ENCODE measurements at places on chromosomes 1 and 21.

DNA sequence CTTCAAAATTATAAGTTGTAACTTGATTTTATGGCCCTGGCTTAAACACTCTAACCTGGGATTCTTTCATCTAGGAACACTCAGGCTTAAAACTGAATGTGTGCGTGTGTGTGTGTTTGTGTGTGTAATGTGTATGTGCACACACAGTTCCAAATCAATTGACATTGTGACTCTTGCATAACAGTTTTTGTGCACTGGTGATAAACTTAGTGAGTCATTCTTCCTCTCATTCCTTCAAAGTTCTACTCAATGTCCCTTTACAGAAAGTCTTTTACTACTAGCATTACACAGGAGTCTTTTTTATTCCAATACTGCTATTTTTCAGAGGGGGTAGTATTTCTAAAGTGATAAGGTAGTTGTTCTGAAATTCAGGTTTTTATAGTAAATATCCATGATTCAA, 943.6 kb downstream of the KCNT2 start:
- peak; percentile 46 for DNase-seq

- peak; percentile 97 for DNase-seq
Observed at GRCh38 chr1:6385488-6386191, 7.9 kb downstream of the ACOT7 start.

- DNase-seq = peak; percentile 20
Observed at GRCh38 chr1:43235451-43236121, 34.2 kb upstream of the TMEM125 start.

DNA sequence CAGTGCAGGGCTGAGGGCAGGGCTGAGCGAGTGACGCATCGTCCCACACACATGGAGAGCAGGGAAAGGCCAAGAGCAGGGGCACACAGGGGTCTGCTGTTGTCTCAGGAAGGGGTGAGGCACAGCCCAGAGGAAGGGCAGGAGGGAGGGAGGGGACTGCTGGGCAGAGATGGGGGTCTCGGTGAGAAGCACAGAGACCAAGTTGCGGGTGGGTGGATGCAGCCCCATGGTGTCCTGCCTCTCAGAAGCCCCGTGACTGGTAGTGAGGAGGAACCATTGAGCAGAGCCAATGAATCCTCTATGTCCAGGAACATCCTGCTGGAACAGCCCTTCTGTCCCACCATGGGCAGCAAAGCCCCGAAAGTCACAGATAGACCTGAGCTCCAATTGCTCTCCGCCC, 17.8 kb downstream of the C1orf198 start:
- no peak for DNase-seq

DNA sequence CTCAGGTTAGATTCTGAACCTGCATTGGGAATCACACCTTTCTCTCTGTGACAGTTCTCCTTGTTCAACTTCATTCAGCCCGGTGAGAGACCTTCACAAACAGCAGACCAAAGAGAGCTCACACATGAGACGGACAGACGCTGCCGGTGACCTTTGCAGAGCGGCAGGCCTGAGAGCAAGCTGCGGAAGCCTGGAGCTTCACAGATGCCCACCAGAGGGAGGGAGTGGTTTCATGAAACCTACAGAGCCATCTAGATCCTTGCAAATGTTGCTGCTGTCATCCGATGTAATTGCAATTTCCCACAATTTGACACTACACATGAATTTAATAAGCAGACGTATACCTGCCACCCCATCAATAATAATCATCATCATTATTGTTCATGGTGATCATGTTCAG, 39.4 kb downstream of the GRIK3 start:
- no peak for DNase-seq

GRCh38 chr1:70947835-70948234, 99.8 kb downstream of the PTGER3 start:
- DNase-seq = no peak

- DNase-seq = no peak
Observed at GRCh38 chr1:16116002-16116401, 39.9 kb downstream of the EPHA2 start.

- DNase-seq = no peak
Observed at GRCh38 chr1:204260601-204261197, 46.9 kb upstream of the GOLT1A start.

DNA sequence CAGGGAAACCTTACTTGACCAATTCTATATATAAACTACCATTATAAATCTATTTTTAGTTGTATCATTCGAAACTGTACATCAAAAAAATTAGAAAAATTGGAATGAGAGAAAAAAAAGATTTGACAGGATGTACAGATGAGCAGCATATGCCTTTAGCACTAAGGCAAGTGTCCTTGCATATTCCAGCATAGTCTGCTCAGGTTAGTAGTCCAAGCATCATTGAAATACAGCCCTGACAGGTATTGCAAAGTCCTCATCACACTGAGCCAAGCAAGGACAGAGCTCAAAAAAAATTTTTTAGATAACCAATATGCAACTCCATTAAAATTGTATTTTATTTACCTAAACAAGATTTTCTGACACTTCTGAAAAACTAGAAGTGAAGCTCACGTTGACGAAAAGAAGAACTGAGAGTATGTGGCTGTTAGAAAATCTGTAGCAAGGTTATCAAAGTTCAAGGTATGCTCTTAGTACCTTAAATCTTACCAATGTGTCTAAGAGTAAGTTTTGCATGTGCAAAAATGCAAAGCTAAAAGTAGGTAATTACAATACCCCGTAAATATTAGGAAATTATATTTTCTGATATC, 465.6 kb upstream of the ADGRL4 start:
- DNase-seq = no peak

DNA sequence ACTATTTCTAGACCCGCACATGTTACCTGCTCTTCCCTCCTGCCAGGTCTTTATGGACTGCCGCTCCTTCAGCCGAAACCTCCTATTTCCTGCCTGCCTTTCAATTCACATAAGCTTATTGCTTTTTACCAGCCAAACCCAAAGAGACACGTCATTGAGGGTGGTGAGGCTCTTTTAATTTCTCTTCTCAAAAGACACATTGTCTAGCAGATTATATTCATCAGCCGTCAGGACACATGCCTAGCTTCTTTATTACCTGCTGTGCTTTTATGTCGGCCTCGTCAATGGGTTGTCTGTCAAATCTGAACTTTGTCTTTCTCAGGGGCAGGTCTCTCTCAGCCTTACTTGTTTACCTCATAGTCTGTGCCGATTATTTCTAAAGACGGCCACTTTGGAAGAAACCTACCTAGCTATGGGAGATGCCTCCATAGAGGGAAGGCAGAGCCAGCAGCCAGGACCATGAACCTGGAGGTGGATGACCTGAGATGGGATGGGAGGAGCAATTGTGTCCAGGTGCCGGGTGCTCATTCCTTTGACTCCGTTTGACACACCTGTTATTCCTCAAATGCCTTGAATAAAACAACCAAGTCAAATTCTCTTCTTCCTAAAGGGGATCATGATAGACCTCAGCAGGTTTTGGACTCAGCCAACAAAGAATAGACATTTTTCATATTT, 42.0 kb downstream of the ZBTB18 start:
- DNase-seq = no peak

DNA sequence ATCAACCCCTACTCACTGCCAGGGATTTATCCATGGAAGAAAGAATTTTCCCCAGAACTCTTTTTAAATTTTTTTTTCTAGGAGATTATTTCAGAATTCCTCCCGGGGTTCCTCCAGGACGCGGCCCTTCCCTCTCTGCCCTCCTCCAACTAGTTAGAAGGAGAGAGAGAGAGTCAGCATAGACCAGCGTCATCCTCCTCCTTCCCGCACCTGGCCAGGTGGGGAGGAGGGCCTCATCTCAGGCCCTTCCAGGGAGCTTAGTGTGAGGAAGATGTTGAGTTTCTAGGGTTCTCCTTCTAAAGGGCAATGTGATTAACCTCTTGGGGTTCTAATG, 63.6 kb downstream of the CDK18 start:
- DNase-seq = no peak

DNA sequence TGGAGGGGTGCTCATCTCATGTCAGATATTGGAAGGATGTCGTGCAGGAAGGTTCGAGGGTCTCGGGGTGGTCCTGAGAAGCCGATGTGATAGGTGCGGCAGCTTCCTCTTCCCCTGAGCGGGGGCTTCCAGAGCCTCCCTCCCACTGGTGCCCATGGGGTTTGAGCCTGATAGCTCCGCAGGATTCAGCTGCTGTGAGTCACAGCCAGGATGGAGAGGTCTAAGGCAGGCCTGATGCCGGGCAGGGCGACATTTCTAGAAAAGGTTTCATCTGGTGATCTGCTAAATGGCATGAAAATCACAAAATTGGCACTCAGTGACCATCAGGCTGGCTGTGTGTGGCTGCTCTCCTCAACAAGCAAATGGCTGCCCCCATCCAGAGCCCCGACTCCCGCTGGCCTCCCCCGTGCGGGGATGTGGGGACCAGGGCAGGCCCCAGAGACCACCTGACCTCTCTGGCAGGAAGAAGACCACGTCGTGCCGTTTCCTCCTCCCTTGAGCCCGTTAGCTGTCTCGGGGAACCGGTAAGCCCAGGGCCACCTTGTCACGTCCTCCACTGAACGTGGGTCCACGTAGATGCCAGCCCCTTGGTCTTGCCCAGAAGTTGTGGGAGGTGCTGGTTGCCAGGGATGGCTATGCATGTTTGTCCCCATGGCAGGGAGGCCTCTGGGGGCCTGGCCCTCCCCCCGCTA, 66.1 kb downstream of the SKI start:
- DNase-seq = no peak

- DNase-seq = no peak
Observed at GRCh38 chr1:231883382-231883781, 256.8 kb downstream of the DISC1 start.

- DNase-seq = no peak
Observed at GRCh38 chr1:31706384-31707058, 2.7 kb upstream of the COL16A1 start.

GRCh38 chr1:145961425-145962156, 2.8 kb downstream of the ANKRD34A start:
- DNase-seq = peak; percentile 16

DNA sequence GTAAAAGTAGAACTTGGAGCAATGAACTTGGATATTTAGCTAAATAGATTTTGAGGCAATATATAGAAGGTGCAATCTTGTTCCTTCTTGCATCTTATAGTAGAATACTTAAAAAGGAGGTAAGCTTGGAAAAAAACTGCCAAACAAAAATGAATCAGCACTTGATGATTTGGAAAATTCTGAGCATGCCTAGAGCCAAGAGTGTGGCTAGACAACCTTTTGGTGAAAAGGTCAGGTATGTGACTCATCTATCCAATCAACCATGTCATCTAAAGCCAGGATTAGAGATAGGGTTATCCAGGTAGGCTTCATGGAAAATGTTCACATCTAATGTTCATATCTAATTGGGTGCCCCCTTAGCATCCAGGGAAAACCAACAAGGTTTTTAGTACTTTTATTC, 515.0 kb downstream of the COL11A1 start:
- DNase-seq = peak; percentile 4

- DNase-seq = peak; percentile 85
Observed at GRCh38 chr1:51829058-51829457, 49.5 kb downstream of the NRDC start.

DNA sequence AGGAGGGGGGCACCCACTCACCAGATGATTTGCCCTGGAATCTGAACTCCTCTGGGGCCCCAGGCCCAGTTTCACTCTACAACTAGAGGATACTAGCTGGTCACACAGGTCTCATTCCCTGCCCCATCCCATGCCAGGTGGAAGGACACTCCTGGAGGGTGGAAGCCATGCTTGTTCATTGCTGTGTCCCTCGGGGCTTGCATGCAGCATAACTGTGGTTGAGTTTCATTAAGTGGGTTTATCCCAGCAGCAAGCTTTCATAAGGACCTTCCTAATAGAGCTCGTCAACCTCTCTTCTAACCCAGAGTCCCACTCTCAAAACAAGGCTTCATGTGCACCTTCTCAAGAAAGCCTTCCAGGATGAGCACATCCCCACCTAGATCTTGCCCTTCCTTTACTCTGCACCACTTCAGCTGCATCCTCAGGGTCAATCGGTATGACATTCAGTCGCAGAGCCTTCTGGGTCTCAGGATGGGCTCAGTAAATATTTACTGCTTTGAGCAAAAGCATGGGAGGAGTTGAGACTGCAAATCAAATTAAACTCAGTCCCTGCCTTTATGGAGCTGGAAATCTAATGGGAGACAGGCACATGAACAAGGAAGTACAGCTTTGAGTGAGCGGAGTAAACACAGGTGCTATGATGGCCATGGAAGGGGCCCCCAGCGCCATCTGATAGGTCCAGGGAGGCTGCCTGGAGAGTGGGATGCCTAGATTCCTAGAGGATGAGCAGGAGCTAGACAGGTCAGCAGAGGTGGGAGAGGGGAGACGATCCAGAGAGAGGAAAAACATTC, 32.3 kb downstream of the LAMB3 start:
- no peak for DNase-seq

- DNase-seq = no peak
Observed at GRCh38 chr1:205066141-205066818, 18.0 kb downstream of the TMEM81 start.

DNA sequence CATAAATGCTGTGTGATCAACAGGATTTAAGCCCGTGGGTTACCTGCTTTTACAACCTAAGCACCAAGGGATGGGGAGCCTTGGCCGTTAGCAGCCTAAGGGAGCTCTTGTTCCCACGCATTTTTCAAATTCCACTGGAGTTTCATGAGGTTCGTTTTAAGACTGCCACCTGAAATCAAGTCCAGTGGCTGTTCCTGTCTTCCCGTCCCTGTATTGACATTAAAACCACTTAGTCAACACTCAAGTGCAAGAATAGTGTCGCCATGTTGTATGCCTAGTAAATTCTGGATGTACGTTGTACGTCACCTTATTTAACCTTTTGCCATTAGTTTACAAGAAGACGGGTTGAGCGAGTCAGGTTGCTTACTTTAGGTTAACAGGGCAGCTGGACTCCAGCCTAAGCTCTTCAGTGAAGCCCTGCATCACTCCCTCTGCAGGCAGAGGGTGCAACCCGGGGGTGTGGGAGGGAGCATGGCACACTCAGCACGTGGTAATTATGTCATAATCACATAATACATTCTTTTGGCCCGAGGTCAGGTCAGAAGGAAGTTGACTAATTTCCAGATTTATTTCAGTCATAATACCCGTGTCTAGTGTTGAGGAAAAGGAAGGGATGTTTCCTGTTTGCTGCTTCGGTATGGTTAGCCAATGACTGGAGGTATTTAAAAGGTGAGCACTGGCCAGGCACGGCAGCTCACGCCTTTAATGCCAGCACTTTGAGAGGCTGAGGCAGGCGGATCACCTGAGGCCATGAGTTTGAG, 42.5 kb downstream of the CNST start:
- peak; percentile 92 for DNase-seq

DNA sequence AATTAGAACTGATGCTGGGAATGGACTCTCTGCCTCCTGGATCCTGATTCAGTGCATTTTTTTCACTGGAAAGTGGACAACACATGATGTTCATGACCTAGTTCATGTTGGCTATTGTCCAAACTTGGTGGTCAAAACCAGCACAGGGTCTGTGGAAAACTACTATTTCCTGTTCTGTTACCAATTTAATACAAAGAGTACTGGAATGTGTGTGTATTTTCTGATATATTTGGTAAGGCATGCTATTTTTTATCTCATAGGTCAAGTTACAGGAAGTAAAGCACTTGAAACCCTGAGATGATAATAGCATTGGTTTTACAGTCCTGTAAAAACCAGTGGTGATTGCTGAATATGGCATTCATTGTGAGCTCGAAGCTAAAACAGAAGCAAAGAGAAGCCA, 89.9 kb downstream of the SGIP1 start:
- DNase-seq = no peak

- DNase-seq = no peak
Observed at GRCh38 chr21:46424039-46424591, 34.6 kb upstream of the DIP2A start.
